T-helper 17 cell (primary cell): ENCODE measurements at places on chromosomes 1 and 21. TPM values are rescaled to one million over a fixed set of nuclear protein-coding genes. Genes with fewer than 3 reads are reported as not detected.

GRCh38 chr1:151005729-151006319 is 878 bp downstream of the MINDY1 start:
- peak overlapping the region; percentile 98 for H3K4me3 ChIP-seq
- H3K36me3 ChIP-seq = peaks cover 4% of the 10 kb centered on the region
- H3K27me3 ChIP-seq = no peaks in the 10 kb centered on the region
- no peak for DNase-seq

DNA sequence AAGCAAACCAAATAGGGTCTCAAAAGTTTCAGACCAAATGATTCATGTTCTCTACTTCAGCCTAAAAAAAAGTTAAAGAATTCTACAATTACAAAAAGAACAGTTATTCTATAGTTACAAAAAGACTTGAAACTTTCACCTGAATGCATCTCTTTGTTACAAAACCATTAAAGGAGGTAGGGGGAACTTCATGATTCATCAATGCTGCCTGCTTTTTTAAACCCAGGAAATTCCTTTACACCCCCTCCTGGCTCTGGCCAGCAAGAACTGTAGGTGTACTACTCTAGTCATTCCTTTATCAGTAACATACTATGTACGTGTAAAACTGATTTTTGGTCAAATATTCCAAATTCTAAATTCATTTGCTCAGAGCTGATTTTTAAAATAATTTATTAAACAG is 5.0 kb downstream of the FAF1 start:
- no peak overlapping the region for H3K4me3 ChIP-seq
- no peak overlapping the region for H3K27ac ChIP-seq
- no peak for DNase-seq
- H3K36me3 ChIP-seq = peaks cover 3% of the 10 kb centered on the region
- H3K4me1 ChIP-seq = peaks cover 22% of the 10 kb centered on the region
- H3K27me3 ChIP-seq = no peaks in the 10 kb centered on the region

GRCh38 chr1:92695104-92695503 is 89.8 kb downstream of the EVI5 start:
- no peak for DNase-seq
- peaks cover 13% of the 10 kb centered on the region for H3K27me3 ChIP-seq
- H3K36me3 ChIP-seq = no peaks in the 10 kb centered on the region
- H3K27ac ChIP-seq = no peak overlapping the region
- no peak overlapping the region for H3K4me3 ChIP-seq
- peaks cover 8% of the 10 kb centered on the region for H3K4me1 ChIP-seq

DNA sequence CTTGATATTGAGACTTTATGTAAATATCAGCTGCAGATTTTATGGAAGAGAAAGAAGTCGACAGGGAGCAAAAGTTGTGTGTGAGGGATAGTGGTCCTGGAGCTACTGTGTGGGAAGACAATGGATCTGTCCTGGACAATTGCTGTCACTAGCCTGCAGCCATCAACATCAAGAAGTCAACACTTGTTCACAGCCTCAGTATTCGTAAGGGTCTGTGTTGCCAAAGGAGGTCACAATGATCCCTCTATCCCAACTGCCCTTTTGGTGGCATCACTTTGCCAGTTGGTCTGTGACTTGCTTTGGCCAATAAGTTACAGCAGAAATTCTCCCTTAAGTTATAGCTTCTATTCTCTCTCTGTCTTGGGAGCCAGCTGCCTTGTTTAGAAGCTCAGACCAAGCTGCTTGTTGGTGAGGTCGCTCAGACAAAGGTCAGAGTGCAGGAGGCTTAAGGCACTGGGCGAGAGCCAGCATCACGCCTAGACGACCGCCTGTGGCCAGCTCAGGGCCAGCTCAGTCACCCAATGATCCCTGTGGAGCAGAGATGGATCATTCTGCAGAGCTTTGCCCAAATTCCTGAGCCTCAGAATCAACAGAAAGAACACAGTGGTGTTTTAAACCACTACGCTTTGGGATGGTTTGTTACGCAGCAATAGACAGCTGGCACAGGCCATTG is 134.9 kb downstream of the RHOU start:
- H3K4me3 ChIP-seq = no peak overlapping the region
- no peaks in the 10 kb centered on the region for H3K36me3 ChIP-seq
- H3K4me1 ChIP-seq = peaks cover 5% of the 10 kb centered on the region

DNA sequence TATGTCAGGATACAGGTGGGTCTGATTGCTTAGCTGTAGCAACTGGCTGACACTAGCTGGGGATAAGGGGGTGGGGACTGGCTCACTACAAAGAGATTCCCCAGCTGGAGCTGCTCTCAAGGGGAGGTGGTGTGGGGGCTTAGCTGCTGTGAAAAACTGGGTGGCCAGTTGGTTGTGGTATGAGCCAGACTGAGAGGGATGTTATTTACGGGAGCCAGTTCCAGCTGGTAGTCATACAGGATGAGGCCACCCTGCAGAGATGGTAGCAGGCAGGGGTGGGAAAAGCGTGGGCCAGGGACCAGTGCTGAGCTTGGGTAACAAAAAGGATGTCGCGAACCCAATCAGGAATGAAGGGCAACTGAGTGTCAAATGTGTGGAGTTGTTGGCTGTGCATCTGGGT is 204.0 kb upstream of the C21orf91 start:
- DNase-seq = no peak
- H3K36me3 ChIP-seq = no peaks in the 10 kb centered on the region
- H3K27ac ChIP-seq = no peak overlapping the region
- H3K4me1 ChIP-seq = no peaks in the 10 kb centered on the region
- peaks cover 4% of the 10 kb centered on the region for H3K27me3 ChIP-seq

DNA sequence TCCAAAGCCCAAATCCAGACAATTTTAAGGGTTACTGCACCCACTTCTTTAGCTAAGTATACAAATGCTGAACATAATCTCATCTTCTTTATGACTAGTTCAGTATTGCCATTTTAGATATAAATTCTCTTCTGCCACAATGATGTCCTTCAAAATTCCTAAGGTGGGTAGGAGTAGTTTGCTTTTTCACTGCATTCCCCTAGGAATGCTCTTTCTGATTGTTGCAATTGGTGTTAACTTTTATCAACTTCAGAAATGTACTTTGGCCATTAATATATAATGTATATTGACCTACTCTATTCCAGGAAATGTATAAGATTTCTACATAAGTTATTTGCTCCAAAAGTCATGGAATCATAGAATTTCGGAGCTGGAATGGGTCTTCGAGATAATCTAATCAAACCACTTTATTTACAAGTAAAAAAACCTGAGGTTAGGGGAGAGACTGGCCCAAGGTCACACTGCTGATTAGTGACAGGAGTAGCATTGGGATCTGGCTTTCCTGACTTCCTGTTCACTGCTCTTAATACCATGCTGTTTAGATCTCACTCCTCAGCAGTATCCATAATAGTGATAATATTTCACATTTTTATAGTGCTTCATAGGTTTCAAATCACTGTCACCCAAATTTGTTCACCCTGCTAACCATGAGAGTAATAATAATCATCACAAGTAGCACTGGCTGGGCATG is 46.4 kb upstream of the RASAL2 start:
- no peaks in the 10 kb centered on the region for H3K4me1 ChIP-seq
- no peak overlapping the region for H3K4me3 ChIP-seq
- H3K27ac ChIP-seq = no peak overlapping the region
- no peaks in the 10 kb centered on the region for H3K27me3 ChIP-seq
- no peak for DNase-seq

GRCh38 chr1:43776043-43776761 is 68.9 kb downstream of the ST3GAL3 start:
- H3K4me3 ChIP-seq = no peak overlapping the region
- H3K36me3 ChIP-seq = peaks cover 9% of the 10 kb centered on the region
- DNase-seq = no peak

DNA sequence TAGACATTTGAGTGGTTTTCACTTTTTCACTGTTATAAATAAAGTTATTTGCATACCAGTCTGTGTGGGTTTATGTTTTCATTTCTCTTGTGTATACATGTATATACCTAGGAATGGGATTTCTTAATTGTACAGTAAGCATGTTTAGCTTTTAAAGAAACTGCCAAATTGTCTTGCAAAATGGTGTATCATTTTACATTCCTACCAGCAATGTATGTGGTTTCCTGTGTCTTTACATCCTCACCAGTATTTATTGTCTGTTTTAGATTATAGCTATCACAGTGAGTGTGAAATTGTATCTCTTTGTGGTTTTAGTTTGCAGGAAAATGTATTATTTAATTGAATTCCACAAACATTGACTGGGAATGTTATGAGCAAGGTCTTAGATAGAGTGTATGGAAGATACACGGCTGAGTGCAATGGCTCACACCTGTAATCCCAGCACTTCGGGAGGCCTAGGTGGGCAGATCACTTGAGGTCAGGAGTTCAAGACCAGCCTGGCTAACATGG is 57.3 kb downstream of the MACF1 start:
- DNase-seq = no peak
- H3K27me3 ChIP-seq = no peaks in the 10 kb centered on the region
- peak overlapping the region; percentile 87 for H3K27ac ChIP-seq
- no peak overlapping the region for H3K4me3 ChIP-seq
- H3K36me3 ChIP-seq = peaks cover 2% of the 10 kb centered on the region
- H3K4me1 ChIP-seq = peaks cover 37% of the 10 kb centered on the region

DNA sequence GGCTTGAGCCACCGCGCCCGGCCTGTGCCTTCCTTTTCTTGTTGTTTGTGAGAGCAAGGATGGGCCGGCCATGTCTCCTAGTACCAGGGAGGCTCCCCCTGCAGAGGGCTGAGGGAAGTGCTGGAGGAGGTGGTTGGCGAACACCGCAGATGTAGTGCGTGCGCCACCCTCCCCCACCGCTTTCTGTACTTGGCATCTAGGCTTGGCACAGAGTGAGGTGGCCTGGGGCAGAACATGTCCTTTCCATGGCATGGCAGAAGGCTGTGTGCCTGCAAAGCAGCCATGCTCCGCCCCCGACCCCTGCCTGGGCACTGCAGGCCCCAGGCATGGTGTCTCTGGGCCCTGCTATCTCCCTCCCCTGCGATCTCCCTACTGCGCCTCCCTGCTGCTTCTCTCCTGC is 30.7 kb downstream of the ALPL start:
- no peak overlapping the region for H3K4me3 ChIP-seq
- peaks cover 44% of the 10 kb centered on the region for H3K27me3 ChIP-seq
- peaks cover 5% of the 10 kb centered on the region for H3K36me3 ChIP-seq
- peaks cover 6% of the 10 kb centered on the region for H3K4me1 ChIP-seq
- H3K27ac ChIP-seq = no peak overlapping the region

DNA sequence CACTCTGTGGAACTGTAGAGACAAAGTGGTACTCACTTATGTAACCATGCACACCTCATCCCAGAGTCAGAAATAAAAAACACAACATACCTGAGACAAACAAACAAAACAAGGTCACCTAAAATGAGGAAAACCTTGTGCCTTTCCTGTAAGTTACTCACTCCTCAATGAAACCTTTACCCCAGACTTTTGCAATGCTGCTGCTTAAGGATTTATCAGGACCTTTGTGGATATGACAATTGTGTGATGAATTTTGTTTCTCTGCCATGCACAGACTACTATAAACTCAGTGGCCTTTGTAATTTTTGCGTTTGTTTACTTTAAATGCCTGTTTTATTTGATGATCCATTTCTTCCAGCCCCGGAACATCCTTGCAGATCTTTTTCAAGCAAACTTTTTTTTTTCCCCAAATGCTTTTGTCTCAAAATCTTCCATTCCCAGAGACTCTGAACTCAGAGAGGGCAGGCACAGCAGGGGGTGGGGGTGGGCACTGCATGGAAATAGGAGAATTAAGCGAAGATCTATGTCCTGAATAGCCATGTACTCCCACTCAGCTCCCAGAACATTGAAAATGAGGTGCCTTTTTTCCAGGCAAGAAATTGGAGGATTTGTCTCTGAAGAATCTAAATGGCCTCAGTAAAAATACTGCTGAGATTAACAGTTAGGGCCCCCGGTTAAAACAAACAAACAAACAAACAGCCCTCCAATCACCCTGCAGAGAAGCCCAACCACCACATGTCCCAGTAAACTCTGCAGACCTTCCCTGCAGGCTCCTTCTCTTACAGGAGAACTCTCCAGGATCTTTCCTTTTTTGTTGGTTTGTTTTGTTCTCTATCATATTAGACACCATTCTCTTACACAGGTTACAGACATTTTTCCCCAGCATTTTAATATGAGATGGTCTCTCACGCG is 22.6 kb upstream of the SIM2 start:
- peaks cover 26% of the 10 kb centered on the region for H3K27me3 ChIP-seq
- no peak for DNase-seq
- H3K4me1 ChIP-seq = no peaks in the 10 kb centered on the region
- H3K36me3 ChIP-seq = peaks cover 3% of the 10 kb centered on the region
- no peak overlapping the region for H3K4me3 ChIP-seq
- no peak overlapping the region for H3K27ac ChIP-seq

SERPINC1 gene
- not detected for total RNA-seq

CLDN14 gene
- not detected for total RNA-seq

ILDR2 gene
- 0.34 TPM for total RNA-seq
